ENCODE measurements at places on chromosomes 5 and 9.
A peak's percentile ranks its signal among the peaks of the same experiment; 100 is the strongest.

DNA sequence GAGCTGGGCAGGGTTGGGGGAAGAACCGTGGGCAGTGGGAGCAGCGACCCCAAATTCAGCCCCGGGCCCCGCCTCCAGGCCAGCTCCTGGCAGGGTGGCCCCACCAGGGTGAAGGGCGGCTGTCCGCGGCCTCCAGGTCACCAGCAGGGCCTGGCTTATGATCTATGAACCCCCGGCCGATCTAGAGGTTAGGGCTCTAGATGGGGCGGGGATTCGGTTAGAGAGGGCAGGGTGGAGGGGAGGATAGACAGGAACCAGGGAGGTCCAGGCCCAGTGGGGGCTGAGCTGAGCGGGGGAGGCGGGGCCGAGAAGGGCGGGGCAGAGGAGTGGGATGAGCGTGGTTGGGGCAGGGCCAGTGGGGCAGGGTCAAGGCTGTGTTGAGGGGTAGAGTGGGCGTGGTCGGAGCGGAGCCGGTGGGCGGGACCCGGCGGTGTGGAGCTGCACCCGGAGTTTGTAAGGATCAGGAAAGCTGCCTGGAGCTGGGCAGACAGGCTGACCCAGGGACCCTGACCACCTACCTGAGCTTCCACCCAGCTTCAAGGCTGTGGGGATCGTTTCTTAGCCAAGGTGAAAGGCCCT lies 29.3 kb upstream of the OBP2B start:
- DNase-seq, result peak; percentile 80

DNA sequence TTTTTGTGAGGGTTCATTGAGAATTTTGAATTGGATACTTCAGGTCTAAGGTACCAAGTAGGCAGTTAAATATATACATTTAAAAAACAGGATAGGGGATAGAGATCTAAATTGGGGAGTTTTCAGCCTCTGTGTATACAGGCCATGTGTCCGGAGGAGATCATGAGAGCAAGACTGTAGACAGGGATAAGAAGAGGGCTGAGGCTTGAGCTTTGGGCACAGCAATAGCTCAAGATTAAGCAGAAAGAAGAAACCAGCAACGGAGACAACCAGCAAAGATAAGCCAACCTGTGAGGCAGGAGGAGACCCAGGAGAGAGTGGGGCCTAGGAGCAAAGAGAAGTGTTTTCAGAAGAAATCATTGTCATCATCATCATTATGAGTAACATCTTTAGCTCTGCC lies 258.4 kb downstream of the GRIA1 start:
- DNase-seq, result no peak

DNA sequence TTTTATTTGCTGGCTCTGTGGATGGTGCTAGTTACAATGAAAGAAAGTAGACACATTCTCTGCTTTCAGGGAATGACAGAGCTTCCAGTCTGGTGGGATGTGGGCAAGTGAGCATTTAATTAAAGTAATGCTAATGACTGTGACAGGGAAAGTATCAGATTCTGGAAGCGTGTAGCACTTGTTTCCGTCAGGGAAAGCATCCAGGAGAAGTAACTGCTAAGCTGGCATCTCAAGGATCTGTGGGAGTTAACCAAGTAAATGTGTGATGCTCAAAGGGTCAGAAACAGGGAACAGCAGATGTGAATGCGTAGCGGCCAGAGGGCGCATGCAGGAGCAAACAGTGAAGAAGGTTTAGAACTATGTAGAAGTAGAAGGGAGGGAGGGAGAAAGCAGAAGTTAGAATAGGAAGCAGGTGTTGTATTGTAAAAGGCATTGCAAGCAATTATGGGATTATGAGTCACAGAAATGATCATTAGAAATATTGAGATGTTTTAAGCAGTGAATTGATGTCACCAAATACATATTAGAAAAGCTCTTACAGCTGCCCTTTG lies 12.2 kb downstream of the KLHL9 start:
- DNase-seq, result peak; percentile 15

- peak; percentile 92 for DNase-seq
Measured at GRCh38 chr5:55850839-55851674, at the start of gene IL31RA. IL31RA (plus strand) TSS chr5:55851357; CDS start chr5:55851571, 214 bp downstream.

DNA sequence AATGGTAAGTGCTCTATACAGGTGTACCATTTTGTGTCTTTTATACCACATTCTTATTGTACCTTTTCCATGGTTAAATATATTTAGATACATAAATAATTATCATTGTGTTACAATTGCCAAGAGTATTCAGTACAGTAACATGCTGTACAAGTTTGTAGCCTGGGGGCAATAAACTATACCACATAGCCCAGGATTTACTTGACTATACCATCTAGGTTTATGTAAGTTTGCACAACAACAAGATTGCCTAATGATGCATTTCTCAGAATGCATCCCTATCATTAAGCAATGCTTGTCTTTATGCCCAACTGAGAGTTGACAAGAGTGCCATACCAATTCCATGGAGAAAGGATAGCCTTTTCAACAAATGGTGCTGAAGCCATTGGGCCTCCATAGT lies 136.7 kb upstream of the PJA2 start:
- peak; percentile 37 for DNase-seq

GRCh38 chr5:16592255-16592654 lies 24.5 kb downstream of the RETREG1 start:
- no peak for DNase-seq

DNA sequence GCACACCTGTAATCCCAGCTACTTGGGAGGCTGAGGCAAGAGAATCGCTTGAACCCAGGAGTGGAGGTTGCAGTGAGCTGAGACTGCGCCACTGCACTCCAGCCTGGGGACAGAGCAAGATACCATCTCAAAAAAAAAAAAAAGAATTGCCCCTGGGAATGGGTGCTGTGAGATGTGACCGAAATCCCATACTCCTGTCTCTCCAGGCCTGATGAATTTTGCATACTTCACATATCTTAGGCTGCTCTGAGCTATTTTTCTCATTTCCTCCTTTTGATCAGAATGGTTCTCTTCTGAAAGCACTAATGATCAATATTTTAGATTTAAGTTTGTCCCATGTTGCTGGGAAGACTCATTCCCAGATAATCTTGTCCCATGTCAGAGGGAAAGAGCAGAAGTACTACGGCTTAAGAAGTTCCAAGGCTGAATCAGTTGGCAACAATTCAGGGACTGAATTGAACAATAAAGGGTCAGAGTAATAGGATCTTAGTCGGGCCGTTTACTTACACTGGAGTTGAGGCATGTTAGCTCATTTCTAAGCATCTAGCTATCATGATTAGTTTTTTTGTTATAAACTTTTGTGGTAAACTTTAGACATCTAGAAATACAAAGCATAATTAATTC lies 44.2 kb upstream of the TENT2 start:
- DNase-seq, result no peak

GRCh38 chr9:74953235-74953751 lies 581 bp upstream of the C9orf40 start:
- DNase-seq, result no peak

GRCh38 chr5:172283862-172284610 lies 472 bp upstream of the UBTD2 start:
- peak; percentile 71 for DNase-seq

DNA sequence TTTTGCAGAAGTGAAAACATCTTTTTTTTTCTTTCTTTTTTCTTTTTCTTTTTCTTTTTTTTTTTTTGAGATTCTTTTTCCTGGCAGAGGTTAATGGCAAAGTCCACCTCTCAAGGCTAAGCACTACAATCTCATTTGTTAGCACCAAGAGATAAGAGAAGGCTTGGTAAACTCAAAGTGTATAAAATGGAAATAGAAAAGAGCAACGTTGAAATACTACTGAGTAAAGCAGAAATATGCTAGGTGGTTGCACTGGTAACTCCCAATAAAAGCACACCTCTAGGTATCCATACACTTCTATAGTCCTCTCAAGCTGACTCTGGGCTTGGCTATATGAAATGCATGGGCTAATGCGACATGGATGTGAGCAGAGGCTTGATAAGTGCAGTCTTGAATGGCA lies 188.9 kb downstream of the RAB3C start:
- DNase-seq, result no peak

GRCh38 chr5:51392689-51393199 lies 9.5 kb downstream of the ISL1 start:
- DNase-seq, result no peak

- no peak for DNase-seq
Measured at GRCh38 chr5:132653716-132654115, 4.3 kb upstream of the IL13 start.

All from amniotic epithelial cell (primary cell).